A549 treated with DMSO at 1 μM for 4 hours (cell line): ENCODE measurements at places on chromosomes 5 and 9. TPM values are rescaled to one million over a fixed set of nuclear protein-coding genes. Genes with fewer than 3 reads are reported as not detected.

Gene PCDHB15
- 0.05 to 0.06 TPM in 2 of 5 replicates, not detected in the others for total RNA-seq

Gene EXOSC3
- 66.7 to 92.3 TPM (median 86.7 TPM) in 5 replicates for total RNA-seq

Gene LHFPL2
- total RNA-seq = 51.3 to 64.9 TPM (median 60.9 TPM) in 5 replicates

Gene RIMOC1
- total RNA-seq = 10.7 to 14.8 TPM (median 12.5 TPM) in 5 replicates

Gene ANKRD31
- 0.05 to 0.08 TPM (median 0.08 TPM) in 5 replicates for total RNA-seq

Gene FBXW2
- total RNA-seq = 38.5 to 46.5 TPM (median 43.8 TPM) in 5 replicates

Gene TEX48
- total RNA-seq = not detected in 5 replicates

Gene GPR150
- 0.08 to 0.14 TPM (median 0.14 TPM) in 4 of 5 replicates, not detected in the other for total RNA-seq

Gene PRUNE2
- total RNA-seq = 0.06 to 0.17 TPM in 2 of 5 replicates, not detected in the others

Gene PDLIM7
- 82.0 to 110 TPM (median 88.5 TPM) in 5 replicates for total RNA-seq

Gene OMD
- total RNA-seq = not detected in 5 replicates

Gene BARHL1
- 0.06 TPM in 1 of 5 replicates, not detected in the others for total RNA-seq

Gene NACC2
- 23.6 to 33.2 TPM (median 31.2 TPM) in 5 replicates for total RNA-seq

Gene SPAAR
- 0.08 TPM in 1 of 5 replicates, not detected in the others for total RNA-seq

Gene GDNF
- not detected in 5 replicates for total RNA-seq

Gene AK3
- 46.8 to 64.4 TPM (median 54.8 TPM) in 5 replicates for total RNA-seq

Gene TMEM232
- 0.24 TPM in 1 of 5 replicates, not detected in the others for total RNA-seq

Gene RPL35
- 2,809 to 3,011 TPM (median 2,836 TPM) in 5 replicates for total RNA-seq

Gene AHRR
- total RNA-seq = 3.5 to 4.3 TPM (median 3.6 TPM) in 5 replicates

Gene PCDHGA4
- total RNA-seq = 0.09 to 0.17 TPM (median 0.14 TPM) in 5 replicates

Gene SH2D3C
- total RNA-seq = 0.07 to 0.17 TPM (median 0.16 TPM) in 4 of 5 replicates, not detected in the other

Gene RMND5B
- 19.9 to 29.0 TPM (median 27.9 TPM) in 5 replicates for total RNA-seq

Gene NR5A1
- 0.05 to 0.10 TPM (median 0.07 TPM) in 5 replicates for total RNA-seq

Gene CNTLN
- total RNA-seq = 4.9 to 6.3 TPM (median 5.9 TPM) in 5 replicates

Gene PCDHB16
- 0.04 to 0.19 TPM (median 0.06 TPM) in 5 replicates for total RNA-seq

Gene TMEFF1
- 0.69 to 1.5 TPM (median 1.1 TPM) in 5 replicates for total RNA-seq

Gene SLC6A7
- total RNA-seq = 0.02 to 0.06 TPM (median 0.03 TPM) in 4 of 5 replicates, not detected in the other

Gene NRARP
- total RNA-seq = 3.5 to 5.6 TPM (median 5.4 TPM) in 5 replicates

Gene SPINK14
- not detected in 5 replicates for total RNA-seq

Gene OR1J1
- total RNA-seq = not detected in 5 replicates

Gene PLAC8L1
- total RNA-seq = 0.42 to 0.57 TPM (median 0.49 TPM) in 3 of 5 replicates, not detected in the others

Gene ADGRD2
- not detected in 5 replicates for total RNA-seq

Gene AMACR
- 12.6 to 17.7 TPM (median 15.3 TPM) in 5 replicates for total RNA-seq

Gene MOB3B
- total RNA-seq = 6.9 to 9.4 TPM (median 7.9 TPM) in 5 replicates

Gene RABEPK
- 39.1 to 47.8 TPM (median 45.3 TPM) in 5 replicates for total RNA-seq

Gene SPATA31A3
- not detected in 5 replicates for total RNA-seq

Gene ADAM19
- total RNA-seq = 14.4 to 20.2 TPM (median 17.3 TPM) in 5 replicates

Gene PGM5
- not detected in 5 replicates for total RNA-seq

Gene IL11RA
- 5.6 to 7.6 TPM (median 6.1 TPM) in 5 replicates for total RNA-seq

Gene PLAA
- total RNA-seq = 34.0 to 38.4 TPM (median 34.2 TPM) in 5 replicates

Gene LCN10
- not detected in 5 replicates for total RNA-seq

Gene GDF9
- total RNA-seq = 0.20 to 0.32 TPM (median 0.27 TPM) in 5 replicates

Gene PLEKHG4B
- total RNA-seq = 0.56 to 1.1 TPM (median 0.88 TPM) in 5 replicates

Gene NXNL2
- total RNA-seq = 0.34 to 1.0 TPM (median 0.67 TPM) in 5 replicates

Gene ISL1
- total RNA-seq = not detected in 5 replicates

Gene WNT8A
- not detected in 5 replicates for total RNA-seq

Gene FAM163B
- not detected in 5 replicates for total RNA-seq

Gene TTC33
- 9.3 to 13.3 TPM (median 12.2 TPM) in 5 replicates for total RNA-seq
